Stimulated activated naive B cell treated with anti-CD40 and anti-IgM and Interleukin-4, amounts not matched to agents 10 μg/mL and 1 μg/mL and 100 μg/mL, for 72 hours (primary cell): ENCODE measurements at places on chromosomes 7 and 10.

- DNase-seq, result no peak
Measured at GRCh38 chr7:35004531-35005095, 32.7 kb downstream of the DPY19L1 start.

GRCh38 chr7:1667566-1668395 is 2.3 kb upstream of the ELFN1 start:
- no peak for DNase-seq

DNA sequence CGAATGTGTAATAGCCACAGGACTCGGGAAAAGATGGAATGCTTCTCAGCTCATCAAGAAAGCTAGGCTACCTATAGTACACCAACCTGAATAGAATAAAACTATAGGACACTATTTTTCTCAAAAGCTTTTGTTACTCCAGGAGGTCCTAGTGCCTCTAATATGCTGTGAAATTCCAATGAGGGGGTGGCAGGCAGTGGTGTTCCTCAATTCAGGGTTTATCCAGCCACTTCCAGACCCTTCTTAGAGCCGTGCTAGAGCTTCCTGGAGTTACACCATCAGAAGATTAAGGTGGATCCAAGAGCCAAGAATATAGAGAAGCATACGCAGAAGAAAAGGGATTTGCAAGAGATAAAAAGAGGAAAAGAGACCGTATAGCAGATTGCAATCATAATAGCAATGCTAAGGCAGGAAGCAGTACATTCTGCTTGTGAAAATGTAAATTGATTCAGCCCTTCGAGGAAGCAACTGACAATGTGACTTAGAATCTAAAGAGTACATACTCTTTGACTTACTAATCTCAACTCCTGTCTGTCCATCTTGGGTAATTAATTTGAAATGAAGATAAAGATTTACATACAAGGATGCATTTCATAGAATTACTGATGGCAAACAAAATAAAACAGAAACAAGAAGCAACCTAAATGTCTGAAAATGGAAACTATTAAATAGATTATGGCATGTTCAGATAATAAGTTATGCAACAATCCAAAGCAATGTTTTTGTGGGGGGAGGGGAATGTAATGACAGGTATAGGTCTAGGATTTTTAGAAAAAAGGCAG is 2.1 kb downstream of the ST8SIA6 start:
- no peak for DNase-seq

- no peak for DNase-seq
Measured at GRCh38 chr10:127890216-127890615, 2.5 kb downstream of the CLRN3 start.

DNA sequence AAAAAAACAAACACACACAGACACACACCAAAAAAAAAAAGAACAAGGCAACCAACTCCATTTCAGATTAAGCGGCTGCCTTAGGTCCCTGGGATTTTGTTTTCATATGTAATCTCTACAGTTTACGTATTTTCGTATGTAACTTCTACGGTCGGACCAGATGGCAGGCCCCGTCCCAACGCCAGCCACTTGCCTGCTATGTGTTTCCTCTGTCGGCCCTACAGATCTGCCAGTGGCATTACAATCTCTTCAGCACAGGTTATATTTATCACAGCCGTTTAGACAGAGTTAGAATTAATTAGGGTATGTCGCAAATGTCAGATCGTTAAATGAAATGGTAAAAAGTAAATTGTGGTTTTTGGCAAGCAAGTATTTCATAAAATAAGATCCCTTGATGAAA is 99.3 kb downstream of the DNAJB6 start:
- DNase-seq, result no peak

DNA sequence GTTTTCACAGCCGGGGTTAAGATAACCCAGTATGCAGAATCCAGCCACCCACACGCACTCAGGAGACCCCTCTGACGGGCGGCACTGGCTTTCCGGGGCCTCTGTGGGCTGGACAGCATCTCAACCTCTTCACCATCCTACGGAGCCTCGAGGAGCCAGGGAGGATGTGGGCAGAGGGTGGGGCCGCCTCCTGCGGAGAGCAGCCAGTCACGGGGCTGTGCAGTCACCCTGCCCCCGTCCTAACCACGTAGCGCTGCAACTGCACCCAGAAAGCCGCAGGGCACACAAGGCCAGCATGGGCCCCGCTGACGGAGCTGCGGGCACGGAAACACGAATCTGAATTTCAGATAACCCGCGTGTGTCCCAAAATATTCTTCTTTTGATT is 270.3 kb downstream of the ELFN1 start:
- DNase-seq, result peak; percentile 88

GRCh38 chr7:21886396-21886795 is 59.3 kb downstream of the CDCA7L start:
- DNase-seq, result no peak
